Common myeloid progenitor, CD34-positive (primary cell): ENCODE measurements at places on chromosomes 4 and X.

DNA sequence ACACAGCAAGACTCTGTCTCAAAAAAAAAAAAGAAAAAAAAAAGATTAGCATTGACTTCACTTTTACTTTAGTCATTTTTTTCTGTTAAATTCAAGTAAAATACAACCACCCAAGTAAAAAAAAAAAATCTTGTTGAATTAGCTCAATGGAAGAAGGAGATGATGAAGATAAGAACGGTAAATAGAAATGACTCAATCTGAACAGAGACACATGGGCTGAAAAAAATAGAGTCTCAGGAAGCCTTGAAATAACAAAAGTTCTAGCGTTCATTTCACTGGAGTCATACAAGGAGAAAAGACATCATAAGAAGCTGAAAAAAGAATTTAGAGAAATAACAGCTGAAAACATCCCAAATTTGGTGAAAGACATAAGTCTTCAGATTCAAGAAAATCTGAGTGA is 75.5 kb downstream of the CASP3 start:
- H3K27me3 ChIP-seq: no peaks in the 10 kb centered on the region
- H3K4me1 ChIP-seq: no peaks in the 10 kb centered on the region
- no peak overlapping the region for H3K27ac ChIP-seq
- no peak overlapping the region for H3K4me3 ChIP-seq
- DNase-seq: peak; percentile 4
- no peaks in the 10 kb centered on the region for H3K36me3 ChIP-seq

DNA sequence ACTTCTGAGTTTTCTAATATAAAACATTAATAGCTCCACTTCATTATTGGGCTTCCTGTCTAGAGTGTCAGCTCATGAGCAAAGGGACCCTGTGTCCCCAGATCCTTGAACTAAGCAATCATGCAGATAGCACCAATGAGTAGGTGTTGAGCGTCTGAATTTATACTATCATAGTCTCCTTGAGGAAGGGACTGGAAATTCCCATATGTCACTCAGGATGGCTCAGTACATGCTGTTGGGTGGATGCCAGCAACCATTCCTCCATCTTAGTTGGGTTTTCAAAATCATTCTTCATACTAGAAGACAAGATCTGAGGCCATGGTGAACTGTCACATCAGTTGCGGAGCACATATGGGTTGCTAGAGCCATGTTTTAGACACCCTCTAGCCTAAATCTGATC is 27.7 kb downstream of the CD99 start:
- H3K27ac ChIP-seq: no peak overlapping the region
- no peaks in the 10 kb centered on the region for H3K27me3 ChIP-seq
- peaks cover 3% of the 10 kb centered on the region for H3K4me1 ChIP-seq
- no peak overlapping the region for H3K4me3 ChIP-seq

DNA sequence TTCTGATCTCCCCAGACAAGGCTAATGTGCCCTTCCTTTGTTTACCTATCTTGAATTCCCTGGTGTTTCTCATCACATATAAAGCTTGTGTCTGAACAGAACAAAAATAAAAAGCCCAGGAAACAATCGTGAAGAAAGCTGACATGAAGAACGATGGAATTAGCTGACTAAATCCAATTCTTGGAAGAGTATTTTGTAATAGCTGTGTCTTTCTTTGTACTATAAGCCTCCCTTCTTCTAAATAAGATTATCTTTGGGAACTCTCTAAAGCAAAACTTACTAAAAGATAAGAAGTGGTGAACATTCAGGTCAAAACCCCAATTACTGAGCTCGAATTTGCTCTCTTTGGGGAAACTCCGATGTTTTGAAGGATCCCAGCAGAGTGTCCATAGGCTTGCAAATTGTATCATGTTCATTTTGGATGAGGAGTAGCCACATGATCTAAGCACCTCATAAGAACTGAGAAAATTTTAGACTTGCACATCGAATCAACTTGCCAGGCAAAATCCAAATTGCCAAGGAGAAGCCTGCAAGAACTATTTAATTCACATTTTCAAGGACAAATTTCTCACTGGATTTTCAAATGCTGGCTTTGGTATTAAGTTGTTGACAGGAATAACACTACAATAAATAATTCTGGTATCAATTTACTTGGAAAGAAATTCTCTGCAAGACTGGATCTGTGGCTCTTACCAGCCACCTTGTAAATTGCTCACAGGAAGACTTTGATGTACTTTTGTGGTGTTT is 106.2 kb downstream of the LNX1 start:
- DNase-seq: no peak
- no peaks in the 10 kb centered on the region for H3K4me1 ChIP-seq
- no peaks in the 10 kb centered on the region for H3K36me3 ChIP-seq
- H3K27me3 ChIP-seq: no peaks in the 10 kb centered on the region
- no peak overlapping the region for H3K4me3 ChIP-seq

DNA sequence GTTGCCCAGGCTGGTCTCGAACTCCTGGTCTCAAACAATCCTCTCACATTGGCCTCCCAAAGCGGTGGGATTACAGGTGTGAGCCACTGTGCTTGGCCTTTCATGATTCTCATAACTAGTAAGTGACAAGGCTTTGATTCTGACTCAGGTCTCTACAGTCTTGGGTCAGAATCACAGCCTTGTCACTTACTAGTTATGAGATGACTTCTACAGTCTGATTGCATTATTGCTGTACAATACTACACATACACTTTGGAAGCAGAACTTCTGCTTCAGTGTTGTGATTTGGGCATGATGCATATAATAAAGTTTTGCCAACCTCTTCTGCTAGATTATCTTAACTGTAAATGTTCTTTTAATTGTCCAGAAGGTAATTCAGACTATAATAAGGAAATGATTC is 123.3 kb downstream of the KDM6A start:
- H3K4me1 ChIP-seq: peaks cover 18% of the 10 kb centered on the region
- H3K4me3 ChIP-seq: no peak overlapping the region
- H3K27ac ChIP-seq: no peak overlapping the region
- no peak for DNase-seq
- H3K27me3 ChIP-seq: no peaks in the 10 kb centered on the region

GRCh38 chrX:96446524-96446923 is 238.1 kb upstream of the DIAPH2 start:
- H3K4me3 ChIP-seq: no peak overlapping the region
- no peaks in the 10 kb centered on the region for H3K36me3 ChIP-seq
- peaks cover 3% of the 10 kb centered on the region for H3K27me3 ChIP-seq
- no peak overlapping the region for H3K27ac ChIP-seq
- H3K4me1 ChIP-seq: no peaks in the 10 kb centered on the region
- DNase-seq: no peak

- H3K4me1 ChIP-seq: no peaks in the 10 kb centered on the region
- H3K36me3 ChIP-seq: no peaks in the 10 kb centered on the region
- DNase-seq: no peak
- H3K27ac ChIP-seq: no peak overlapping the region
- no peaks in the 10 kb centered on the region for H3K27me3 ChIP-seq
Observed at GRCh38 chr4:176507845-176508533, 188.2 kb downstream of the SPCS3 start.

GRCh38 chrX:47746446-47746845 is 87.5 kb upstream of the UXT start:
- no peak overlapping the region for H3K4me3 ChIP-seq
- H3K4me1 ChIP-seq: no peaks in the 10 kb centered on the region
- no peak overlapping the region for H3K27ac ChIP-seq

DNA sequence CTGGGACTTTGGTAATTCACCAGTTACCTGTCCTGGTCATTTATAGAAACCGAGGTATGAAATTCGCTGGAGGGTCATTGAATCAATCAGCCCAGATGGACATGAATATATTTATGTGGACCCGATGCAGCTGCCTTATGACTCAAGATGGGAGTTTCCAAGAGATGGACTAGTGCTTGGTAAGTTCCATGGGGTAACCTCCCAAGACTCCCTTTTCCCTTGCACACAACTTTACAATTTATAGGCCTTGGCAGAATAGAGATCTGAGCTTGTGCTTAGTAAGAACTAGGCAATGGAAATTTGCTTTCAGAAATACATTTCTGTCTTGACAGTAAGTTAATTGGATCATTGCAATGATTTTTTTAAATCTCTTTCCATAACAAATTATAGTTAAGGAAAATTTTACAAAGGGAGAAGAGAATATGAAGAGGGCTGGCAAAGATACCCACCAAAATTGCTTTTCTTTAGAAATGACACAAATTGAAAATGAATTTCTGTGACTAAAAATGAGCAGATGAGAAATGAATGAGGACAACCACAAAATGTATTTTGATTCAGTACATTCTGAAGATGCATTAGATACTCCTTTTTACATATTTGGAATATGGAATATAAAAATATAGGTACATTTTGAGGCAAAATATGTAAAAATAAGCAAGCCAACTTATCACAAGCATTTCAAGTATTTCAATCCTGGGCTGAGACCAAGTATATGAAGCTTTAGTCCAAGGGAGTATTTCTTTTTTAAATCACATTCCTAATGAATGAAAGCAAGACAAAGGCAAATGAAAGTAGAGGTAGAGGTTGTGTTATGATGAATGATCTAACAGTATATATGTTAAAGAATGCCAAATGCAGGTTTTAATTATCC is 45.9 kb downstream of the PDGFRA start:
- H3K4me3 ChIP-seq: no peak overlapping the region
- no peaks in the 10 kb centered on the region for H3K36me3 ChIP-seq
- H3K27me3 ChIP-seq: no peaks in the 10 kb centered on the region
- H3K27ac ChIP-seq: no peak overlapping the region
- no peaks in the 10 kb centered on the region for H3K4me1 ChIP-seq
- DNase-seq: no peak

DNA sequence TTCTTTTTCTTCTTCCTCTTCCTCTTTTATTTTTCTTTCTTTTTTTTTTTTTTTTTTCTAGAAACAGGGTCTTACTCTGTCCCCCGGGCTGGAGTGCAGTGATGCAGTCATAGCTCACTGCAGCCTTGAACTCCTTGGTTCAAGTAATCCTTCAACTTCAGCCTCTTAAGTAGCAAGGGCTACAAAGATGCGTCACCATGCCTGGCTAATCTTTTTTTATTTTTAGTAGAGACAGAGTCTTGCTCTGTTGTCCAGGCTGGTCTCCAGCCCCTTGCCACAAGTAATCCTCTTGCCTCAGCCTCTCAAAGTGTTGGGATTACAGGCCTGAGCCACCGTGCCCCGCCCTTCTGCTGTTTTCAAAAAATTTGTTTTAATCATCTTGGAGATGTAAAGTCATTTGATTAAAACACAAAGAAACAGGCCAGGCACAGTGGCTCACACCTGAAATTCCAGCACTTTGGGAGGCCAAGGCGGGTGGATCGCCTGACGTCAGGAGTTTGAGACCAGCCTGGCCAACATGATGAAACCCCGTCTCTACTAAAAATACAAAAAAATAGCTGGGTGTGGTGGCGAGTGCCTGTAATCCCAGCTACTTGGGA is 28.1 kb downstream of the SYNPO2 start:
- no peaks in the 10 kb centered on the region for H3K4me1 ChIP-seq
- H3K36me3 ChIP-seq: no peaks in the 10 kb centered on the region
- no peaks in the 10 kb centered on the region for H3K27me3 ChIP-seq
- H3K27ac ChIP-seq: no peak overlapping the region

- DNase-seq: no peak
- H3K4me1 ChIP-seq: no peaks in the 10 kb centered on the region
- no peak overlapping the region for H3K4me3 ChIP-seq
- H3K36me3 ChIP-seq: no peaks in the 10 kb centered on the region
- H3K27ac ChIP-seq: no peak overlapping the region
Observed at GRCh38 chr4:114366368-114366767, 232.2 kb upstream of the UGT8 start.

- H3K4me1 ChIP-seq: no peaks in the 10 kb centered on the region
- H3K4me3 ChIP-seq: no peak overlapping the region
- DNase-seq: no peak
- no peak overlapping the region for H3K27ac ChIP-seq
- no peaks in the 10 kb centered on the region for H3K36me3 ChIP-seq
Observed at GRCh38 chrX:73524906-73525305, 38.1 kb upstream of the CHIC1 start.
